Fibroblast of the aortic adventitia (primary cell): ENCODE measurements at places on chromosomes 2 and 18.

GRCh38 chr2:145412155-145412554, 892.2 kb upstream of the ZEB2 start:
- no peak for DNase-seq

GRCh38 chr2:40150266-40150665, 301.6 kb downstream of the SLC8A1 start:
- no peak for DNase-seq

DNA sequence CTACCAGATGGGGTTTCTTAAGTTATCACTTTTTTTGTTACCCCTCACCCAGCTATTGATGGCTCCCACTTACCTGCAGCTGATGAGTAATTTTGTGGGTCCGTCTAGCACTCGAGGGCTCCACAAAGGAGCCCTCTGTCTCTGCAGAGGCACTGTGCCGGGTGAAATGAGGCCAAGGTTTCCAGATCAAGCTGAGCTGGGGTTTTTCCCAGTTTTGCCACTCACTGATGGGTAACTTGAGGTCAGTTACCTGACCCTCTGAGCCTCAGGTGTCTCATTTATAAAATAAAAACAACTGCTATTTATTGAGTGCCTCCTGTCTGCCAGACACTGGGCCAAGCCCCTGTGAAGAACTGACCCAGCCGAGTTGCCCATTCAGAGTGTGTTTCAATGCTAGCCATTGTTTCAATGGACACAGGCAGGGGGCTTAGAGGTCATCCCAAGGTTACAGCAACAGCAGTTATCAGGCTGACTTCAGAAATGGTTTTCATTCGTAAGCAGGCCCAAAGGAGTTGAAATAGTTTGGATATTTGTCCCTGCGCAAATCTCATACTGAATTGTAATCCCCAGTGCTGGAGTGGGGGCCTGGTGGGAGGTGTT, 192.9 kb downstream of the NCK2 start:
- DNase-seq: no peak

- no peak for DNase-seq
These were observed 83.5 kb upstream of the GPC1 start for GRCh38 chr2:240351826-240352426.

DNA sequence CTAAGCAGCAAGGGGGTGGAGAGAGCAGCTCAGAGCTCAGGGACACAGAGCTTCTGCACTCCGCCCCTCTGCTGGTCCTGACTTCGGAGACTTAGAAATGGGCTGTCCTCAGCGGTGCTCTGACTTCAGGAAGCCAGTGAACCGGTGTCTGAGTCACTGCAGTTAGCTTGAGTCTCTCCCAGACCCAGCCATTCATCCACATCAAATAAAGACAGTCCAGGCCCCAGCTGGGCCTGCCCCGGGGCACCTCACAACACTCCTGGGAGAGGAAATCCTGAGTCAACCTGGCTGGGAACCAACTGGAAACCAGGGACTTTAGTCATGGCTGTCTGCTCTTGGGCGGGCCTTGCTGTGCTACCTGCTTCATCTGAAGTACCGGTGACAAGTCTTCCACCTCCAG, 5.4 kb upstream of the ITGB6 start:
- DNase-seq: peak; percentile 93

- DNase-seq: peak; percentile 94
These were observed 37.8 kb upstream of the CCDC150 start for GRCh38 chr2:196601430-196602306.

GRCh38 chr18:56217406-56217805, 421.0 kb downstream of the TXNL1 start:
- DNase-seq: no peak

- DNase-seq: no peak
These were observed 5.2 kb downstream of the ABCB6 start for GRCh38 chr2:219213486-219214071.

DNA sequence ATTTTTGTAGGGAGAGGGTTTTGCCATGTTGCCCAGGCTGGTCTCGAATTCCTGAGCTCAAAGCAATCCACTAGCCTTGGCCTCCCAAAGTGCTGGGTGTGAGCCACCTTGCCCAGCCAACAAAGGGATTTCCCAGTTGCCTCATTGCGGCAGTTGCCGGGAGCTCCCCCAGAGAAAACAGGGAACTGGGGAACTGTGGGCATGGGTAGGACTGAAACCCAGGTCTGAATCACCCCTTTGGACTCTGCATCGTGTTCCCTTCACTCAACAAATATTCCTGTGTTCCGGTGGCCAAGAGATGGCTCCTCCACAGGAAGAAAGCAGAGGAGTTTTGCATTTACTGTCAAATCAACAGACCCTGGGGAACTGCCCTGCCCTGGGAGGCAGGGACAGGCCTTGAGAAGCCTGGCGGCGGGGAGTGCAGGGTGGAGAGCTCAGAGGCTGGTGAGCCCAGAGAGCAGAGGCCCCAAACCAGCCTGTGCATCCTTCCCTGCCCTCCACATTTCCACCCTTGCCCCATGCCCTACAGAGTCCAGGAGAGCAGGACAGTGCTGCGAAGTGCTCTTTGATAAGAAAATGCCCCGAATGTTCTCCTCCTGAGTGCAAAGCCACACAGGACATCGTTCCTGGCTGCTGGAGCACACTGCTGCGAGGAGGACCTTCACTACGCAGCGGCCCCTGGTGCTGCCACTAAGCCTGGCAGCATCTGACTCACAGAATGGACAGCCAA, 24.9 kb downstream of the MYO7B start:
- no peak for DNase-seq

DNA sequence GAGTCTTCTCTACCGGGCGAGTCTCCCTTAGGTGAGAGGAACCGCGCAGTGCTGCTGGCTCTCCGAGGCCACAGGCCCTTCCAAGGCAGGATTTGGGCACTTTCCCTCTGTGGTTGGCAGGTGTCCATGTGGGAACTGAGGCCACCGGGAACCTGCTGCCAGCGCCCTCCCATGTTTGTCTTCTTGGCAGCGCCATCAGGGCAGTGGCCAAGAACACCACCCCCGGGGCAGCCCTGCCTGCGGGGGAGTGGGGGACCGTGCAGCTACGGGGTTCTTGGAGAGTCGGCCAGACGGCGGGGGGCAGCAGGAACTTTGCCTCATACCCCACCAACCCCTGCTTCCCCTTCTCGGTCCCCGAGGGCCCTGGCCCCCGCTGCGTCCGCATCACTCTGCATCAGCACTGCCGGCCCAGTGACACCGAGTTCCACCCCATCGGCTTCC, 10.0 kb downstream of the CAPN10 start:
- DNase-seq: no peak

DNA sequence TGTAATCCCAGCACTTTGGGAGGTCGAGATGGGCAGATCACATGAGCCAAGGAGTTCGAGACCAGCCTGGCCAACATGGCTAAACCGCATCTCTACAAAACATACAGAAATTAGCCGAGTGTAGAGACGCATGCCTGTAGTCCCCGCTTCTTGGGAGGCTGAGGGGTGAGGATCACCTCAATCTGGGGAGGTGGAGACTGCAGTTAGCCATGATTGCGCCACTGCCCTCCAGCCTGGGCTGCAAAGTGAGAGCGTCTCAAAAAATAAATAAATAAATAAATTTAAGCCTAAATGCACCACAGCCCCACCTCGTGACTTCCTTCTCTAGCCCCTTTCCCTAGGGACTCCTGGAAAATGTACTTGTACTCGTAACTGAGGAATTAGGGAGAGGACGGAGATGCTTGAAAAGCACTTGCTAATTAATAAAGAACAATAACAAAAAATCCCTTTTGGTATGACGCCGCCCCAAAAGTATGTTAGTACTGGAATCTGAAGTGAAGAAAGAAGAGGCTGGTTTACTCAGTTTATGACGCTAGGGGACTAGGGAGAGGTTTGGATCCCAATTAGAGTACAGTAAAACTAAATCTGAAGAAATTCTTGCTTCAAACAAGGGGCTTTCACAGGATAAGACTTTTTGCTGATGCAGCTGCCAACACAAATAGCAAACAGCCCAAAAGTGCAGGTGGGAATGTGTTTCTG, 887 bp upstream of the ZNF396 start:
- DNase-seq: peak; percentile 66

DNA sequence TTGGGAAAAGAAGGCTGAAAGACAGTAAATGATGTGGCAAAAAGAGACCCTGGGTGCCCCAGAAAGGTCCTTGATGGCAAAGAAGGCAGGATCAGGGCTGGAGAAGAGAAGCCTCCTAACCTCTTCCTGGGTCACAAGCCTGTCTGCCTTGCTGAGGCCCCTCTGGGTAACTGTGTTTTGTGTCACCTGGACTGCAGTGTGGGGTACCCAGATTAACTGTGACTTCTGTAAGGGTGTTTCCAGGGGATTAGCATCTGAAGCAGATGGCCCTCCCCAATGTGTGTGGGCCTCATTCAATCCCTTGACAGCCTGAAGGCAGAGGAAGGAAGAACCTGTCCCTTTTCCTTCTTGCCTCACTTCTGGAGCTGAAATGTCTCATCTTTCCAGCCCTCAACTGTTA, 35.6 kb upstream of the APCDD1 start:
- DNase-seq: no peak

- DNase-seq: no peak
These were observed 179.4 kb downstream of the LCLAT1 start for GRCh38 chr2:30626397-30626796.

- no peak for DNase-seq
These were observed 145.8 kb downstream of the AGPS start for GRCh38 chr2:177538323-177538722.
